SK-N-DZ (cell line): ENCODE measurements at places on chromosomes 7 and 10.
A peak's percentile ranks its signal among the peaks of the same experiment; 100 is the strongest.

GRCh38 chr7:8018961-8019360, 50.4 kb downstream of the GLCCI1 start:
- no peak for DNase-seq

- DNase-seq, result no peak
These were observed 779 bp downstream of the FAM241B start for GRCh38 chr10:69630651-69631400.

- no peak for DNase-seq
These were observed 111.7 kb upstream of the CDK13 start for GRCh38 chr7:39838326-39838725.

- DNase-seq, result no peak
These were observed 449.1 kb downstream of the KCNMA1 start for GRCh38 chr10:77188521-77188920.

GRCh38 chr10:95655571-95656290, 780 bp downstream of the ALDH18A1 start:
- DNase-seq, result peak; percentile 17

DNA sequence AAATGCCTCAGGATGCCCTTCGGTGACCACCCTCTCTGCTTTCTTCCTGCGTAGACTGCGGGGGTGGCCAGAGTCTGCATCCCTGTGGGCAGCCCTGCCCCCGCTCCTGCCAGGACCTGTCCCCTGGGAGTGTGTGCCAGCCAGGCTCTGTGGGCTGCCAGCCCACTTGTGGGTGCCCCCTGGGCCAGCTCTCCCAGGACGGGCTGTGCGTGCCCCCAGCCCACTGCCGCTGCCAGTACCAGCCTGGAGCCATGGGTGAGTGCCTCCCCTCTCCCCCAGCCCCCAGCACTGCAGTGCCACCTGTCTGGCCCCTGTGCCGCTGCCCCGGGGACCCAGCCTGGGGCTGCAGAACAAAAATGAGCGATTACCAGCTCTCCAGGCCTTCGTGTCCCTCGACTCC, 23.1 kb upstream of the ZNF862 start:
- DNase-seq, result no peak

- peak; percentile 85 for DNase-seq
These were observed 628.7 kb downstream of the TYW1 start for GRCh38 chr7:67625257-67625737.

DNA sequence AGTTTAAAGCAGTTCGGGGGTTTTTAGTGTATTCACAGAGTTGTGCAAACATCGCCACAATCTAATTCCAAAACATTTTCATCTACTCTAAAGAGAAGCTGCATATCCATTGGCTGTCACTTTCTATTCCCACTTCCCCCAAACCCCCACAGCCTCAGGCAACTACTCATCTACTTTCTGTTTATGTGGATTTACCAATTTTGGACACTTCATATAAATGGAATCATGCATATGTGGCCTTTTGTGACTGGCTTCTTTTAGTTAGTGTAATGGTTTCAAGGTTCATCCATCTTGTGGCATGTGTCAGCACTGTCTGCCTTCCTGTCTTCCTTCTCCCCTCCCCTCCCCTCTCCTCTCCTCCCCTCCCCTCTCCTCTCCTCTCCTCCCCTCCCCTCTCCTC, 78.5 kb upstream of the FZD1 start:
- DNase-seq, result no peak

- no peak for DNase-seq
These were observed 61.9 kb upstream of the ADO start for GRCh38 chr10:62742536-62743061.

GRCh38 chr10:95500097-95500496, 61.1 kb downstream of the SORBS1 start:
- no peak for DNase-seq

DNA sequence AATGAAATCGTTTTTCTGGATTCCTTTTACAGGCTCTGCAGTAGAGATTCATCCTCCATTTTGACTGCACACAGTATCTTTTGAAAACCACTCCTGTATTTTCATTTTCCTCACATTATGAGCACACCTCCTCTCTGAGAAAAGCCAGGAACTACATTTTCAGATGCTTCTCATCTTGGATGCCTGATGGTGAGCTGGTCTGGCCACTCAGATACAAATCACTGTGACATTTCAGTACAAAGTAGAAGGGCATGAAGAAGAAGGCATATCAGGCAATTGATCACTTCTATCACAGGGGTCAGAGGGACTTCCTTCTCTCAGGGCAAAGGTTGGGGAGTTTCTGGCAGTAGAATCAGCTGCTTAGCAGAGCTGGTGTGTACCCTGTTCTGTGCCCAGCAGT, 192.0 kb upstream of the POM121L12 start:
- DNase-seq, result peak; percentile 68

- no peak for DNase-seq
These were observed 125.8 kb downstream of the ICA1 start for GRCh38 chr7:8136051-8136730.

DNA sequence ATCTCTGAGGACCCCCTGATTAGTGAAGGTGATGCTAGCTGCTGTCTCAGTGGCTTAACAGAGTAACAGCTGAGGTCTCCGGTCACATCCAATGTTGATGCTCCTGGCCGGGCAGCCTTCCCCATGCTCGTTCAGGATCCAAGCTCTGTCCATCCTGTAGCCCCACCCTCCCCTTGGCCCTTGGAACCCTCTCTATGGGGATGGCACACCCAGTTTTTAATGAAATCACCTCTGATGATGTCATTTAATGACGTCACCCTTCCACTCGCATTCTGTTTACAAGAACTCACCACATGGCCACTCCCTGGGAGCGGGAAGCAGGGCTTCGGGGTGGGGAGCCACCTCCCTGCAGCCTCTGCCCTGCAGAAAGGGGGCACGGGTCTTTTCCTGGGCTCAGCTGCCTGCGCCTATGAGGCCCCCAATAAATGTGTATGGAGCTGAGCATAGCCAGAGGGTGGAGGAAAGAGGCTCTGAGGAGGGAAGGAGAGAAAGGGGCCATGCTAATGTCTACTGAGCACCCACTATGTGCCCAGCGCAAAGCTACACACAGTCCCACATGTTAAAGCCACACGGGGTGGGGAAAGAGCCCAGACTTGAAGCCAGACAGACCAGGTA, 95.5 kb downstream of the OAT start:
- DNase-seq, result no peak

DNA sequence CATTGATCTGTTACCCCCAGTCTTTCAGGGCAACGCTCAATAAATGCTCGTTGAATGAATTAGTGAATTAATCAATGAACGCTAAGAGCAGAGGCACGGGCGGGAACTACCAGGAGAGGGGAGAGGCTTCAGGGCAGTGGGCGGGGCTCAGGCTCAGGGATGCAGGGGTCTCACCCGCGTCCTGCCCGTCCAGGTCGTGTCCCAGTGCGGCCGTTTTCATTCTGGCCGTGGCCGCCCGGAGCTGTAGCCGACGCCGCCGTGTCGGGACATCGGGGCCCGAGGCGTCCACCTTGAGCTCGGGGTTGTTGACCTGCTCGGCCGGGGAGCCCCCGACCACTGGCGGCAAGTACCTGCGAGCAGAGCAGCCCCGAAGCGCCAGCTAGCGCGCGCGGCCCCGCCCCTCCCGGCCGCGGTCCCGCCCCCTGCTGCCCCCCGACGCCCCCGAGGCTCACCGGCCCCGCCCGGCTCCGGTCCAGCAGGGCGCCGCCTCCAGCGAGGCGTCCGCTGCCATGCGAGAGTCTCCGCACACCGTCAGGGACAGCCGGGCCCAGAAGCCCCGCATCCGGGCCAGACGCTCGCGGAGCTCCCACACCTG, 2.8 kb upstream of the GAL3ST4 start:
- DNase-seq, result no peak

GRCh38 chr7:39683216-39683845, 60.0 kb downstream of the RALA start:
- no peak for DNase-seq

GRCh38 chr7:21106296-21106732, 319.6 kb upstream of the SP8 start:
- no peak for DNase-seq

DNA sequence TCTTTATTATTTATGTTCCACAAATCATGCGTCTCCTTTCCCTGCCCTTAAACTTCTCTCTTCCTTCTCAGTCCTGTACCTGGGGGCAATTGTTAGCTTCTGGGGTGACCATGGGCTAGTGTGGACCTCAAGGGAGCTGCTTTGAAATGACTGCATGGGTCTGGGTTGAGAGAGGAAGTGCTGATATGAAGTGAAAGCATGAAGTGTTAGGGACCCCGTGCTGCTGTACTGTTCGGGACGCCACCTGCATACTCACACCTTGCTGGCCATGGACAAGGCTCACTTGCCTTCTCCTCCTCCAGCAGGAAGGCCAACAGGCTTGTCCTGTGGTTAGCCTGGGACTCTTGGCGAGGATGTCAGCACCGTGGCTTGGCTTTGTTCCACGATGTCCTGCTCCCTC, 56.7 kb downstream of the MTPN start:
- DNase-seq, result no peak

GRCh38 chr7:142689439-142690120, 59.7 kb upstream of the PRSS1 start:
- no peak for DNase-seq

GRCh38 chr7:17147409-17147808, 151.0 kb upstream of the AHR start:
- DNase-seq, result no peak

GRCh38 chr10:13500201-13500600, 28.6 kb downstream of the BEND7 start:
- no peak for DNase-seq

DNA sequence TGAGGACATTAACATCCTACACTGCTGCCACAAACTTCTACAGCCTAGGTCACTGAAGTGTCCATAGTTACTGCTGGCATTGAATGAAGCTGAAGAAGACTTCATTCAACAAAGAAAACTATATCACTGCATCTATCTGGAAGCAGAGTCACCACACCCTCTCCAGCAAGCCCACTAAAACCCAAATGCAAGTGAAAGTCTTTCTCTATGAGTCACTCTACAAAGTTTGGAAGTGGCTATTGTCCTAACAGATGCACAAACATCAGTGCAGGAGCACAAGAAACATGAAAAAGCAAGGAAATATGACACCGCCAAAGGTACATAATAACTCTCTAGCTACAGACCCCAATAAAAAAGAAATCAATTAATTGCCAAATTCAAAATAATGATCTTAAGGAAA, 43.5 kb upstream of the CAMK2B start:
- DNase-seq, result no peak

DNA sequence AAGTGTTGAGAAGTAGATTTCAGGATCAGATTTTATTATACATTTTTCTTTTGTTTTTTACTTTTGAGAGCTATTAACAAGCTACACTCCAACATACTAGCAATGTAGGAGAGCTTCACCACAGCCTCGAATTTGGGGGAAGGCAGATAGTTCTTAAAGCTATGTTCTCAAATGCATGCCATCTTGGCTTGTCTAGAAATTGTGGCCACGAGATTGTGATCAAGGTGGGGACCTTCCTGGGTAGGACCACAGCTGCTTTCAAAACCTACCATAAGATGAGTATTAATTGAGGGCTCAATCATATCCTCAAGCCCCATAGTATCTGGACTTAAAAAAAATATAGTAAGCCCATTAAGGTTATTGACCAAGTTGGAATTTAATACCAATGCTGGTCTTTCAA, 27.9 kb upstream of the JAZF1 start:
- DNase-seq, result no peak

- no peak for DNase-seq
These were observed 34.8 kb downstream of the MTURN start for GRCh38 chr7:30169579-30169978.

DNA sequence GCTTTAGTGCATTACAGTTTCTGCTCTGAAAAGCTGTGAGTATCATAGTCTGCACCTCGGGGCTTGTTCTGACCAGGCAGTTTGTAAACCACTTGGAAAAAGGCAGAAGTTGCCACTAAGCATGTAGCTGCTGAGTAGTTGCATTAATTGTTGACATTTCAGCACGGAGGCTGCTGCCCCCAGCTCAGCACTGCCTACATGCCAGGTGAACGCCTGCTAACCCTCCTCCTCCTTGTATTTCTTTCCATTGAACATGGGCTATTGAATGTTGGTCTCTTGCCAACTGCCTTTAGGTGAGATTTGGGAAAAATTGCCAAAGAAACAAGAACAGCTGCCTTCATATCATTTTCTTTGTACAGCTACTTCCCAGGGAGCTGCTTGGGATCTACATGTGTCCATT, 164.2 kb downstream of the RAPGEF5 start:
- DNase-seq, result no peak

DNA sequence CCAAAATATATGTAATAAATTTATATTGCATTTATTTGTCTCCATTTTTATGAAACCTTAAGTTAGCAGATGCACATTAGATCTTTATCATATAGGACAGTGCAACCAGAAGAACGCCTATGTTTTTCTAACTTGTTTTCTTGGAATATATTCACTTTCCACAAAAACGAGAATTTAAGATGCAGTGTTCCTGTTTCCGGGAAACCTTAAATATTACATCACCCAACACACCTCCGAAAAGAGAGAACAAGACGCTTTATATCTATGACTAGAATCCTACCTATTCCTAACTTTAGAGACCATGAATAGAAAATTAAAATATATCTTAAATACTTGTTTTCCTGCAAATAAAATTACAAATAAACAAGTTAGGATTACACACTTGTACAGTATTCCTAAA, 1.9 kb downstream of the EZH2 start:
- DNase-seq, result no peak

- peak; percentile 45 for DNase-seq
These were observed 57.5 kb upstream of the CHCHD3 start for GRCh38 chr7:133139350-133139749.

- DNase-seq, result no peak
These were observed 76.4 kb upstream of the CCNY start for GRCh38 chr10:35259769-35260397.

- DNase-seq, result no peak
These were observed 207.7 kb downstream of the MAGI2 start for GRCh38 chr7:79245623-79246249.

DNA sequence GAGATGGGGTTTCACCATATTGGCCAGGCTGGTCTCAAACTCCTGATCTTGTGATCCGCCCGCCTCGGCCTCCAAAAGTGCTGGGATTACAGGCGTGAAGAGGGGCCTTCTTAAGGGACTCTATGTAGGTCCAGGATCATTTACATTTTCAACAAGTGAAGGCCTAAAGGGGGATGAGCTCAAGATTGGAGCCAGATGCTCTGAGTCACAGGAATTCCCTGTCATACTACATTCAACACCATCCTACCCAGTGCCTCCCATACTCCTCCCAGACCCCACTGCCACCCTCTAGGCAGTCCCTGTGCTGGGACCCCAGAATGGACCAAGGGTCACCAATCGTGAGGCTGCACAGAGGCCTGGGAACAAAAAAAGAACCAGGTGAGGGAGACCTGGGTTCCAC, 29.9 kb downstream of the CYTH3 start:
- DNase-seq, result no peak

DNA sequence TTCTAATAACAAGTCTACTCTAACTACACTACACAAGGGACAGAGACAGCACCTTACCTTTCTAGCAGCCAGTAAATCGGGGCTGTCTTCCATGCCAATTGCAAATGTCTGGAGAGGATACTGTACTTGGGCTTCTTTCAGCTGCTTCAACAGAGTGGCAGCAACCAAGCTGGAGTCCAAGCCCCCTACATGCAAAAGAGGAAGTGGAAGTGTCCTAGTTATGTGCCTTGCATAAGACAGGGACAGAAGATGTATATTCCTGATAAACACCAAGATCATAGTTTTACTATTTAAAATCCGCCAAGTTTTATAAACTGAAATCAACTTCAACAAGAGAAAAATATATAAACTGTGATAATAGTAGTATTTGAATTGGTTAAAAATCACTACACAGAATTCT, 14.0 kb downstream of the ASNS start:
- DNase-seq, result no peak
